Activated CD4-positive, alpha-beta T cell treated with anti-CD3 and anti-CD28 coated beads, Interleukin-2, Interleukin-6, amounts not matched to agents 100 ng/mL and 50 ng/mL, durations not matched to agents 16 hours and 8 hours (primary cell): ENCODE measurements at places on chromosomes 12 and 14.
A peak's percentile ranks its signal among the peaks of the same experiment; 100 is the strongest.

DNA sequence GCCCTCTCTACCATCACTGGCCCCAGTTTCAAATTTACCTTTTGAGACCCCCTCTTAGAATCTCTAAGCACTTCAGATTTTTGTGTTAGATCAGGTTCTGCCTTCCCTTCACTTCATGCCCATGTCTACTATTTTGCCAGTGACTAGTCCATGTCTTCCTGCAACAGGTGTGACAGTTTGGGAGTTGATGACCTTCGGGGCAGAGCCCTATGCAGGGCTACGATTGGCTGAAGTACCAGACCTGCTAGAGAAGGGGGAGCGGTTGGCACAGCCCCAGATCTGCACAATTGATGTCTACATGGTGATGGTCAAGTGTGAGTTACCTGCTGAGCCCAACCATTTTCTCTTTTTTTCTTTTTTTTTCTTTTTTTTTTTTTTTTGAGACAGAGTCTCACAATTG is 5.8 kb upstream of the PA2G4 start:
- no peak for DNase-seq

GRCh38 chr12:44314007-44314500 is 478.2 kb downstream of the TMEM117 start:
- DNase-seq = no peak

DNA sequence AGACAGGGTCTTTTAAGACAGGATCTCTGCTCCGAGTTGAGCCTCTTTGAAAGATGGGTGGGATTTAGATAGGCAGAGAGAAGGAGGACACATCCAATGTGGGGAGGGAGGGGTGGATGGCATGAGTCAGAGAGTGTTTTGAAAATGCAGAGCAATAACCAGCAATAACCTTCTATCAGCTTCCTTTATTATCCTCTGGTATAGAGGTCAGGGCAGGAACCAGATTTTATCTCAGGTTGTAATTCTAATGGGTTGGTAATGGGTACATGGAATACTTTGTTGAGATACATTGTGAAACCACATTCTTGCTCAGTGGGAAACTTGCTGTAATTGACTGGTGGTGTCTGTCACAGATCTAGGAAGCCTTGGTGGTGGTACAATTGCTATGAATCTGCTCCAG is 37.6 kb upstream of the CCDC63 start:
- no peak for DNase-seq

- peak; percentile 77 for DNase-seq
Observed at GRCh38 chr12:46217541-46218321, 51.1 kb downstream of the SLC38A1 start.

DNA sequence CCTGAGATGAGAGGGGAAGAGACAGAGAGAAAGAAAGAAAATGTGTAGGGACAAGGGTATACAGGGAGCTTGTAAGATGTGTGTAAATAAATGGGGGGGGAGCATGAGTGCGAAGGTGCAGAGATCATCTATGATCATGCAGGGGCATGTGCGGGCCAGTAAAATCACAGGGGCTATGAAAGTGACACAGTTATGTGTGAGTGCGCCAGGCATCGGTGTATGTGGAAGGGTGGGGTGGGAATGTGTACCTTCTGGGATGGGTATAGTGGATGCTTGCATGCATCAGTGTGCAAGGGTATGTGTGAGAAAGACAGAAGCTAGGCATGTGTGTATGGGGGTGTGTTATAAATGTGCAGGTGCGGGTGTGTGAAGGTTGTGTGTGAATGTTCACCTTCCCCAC is 18.4 kb upstream of the KRT78 start:
- DNase-seq = no peak

- DNase-seq = no peak
Observed at GRCh38 chr12:42327227-42327590, 1.2 kb downstream of the PPHLN1 start.

- DNase-seq = no peak
Observed at GRCh38 chr12:53353257-53353655, 17.1 kb upstream of the SP7 start.

- DNase-seq = no peak
Observed at GRCh38 chr14:75238756-75239455, 39.7 kb upstream of the FOS start.

DNA sequence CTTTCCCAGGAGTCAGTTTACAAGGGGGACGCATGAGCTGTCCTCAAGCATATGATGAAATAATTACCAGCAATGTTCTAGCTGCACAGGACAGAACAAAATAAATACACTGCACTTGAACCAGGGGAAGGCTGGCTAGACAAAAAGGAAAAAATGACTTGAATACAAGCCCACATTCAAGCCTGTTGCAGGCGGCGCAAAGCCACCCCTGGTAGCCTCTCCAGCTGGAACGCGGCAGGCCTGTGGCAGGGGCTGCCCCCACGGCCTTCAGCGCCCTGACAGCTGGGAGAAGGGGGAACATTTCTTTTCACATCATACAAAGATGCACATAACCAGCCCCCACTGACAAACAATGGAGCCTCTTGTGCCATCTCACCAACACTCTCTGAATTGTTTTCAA is 57.1 kb downstream of the TRAFD1 start:
- DNase-seq = no peak

GRCh38 chr14:44941591-44941990 is 20.2 kb downstream of the KLHL28 start:
- no peak for DNase-seq

GRCh38 chr12:4615667-4616066 is 33.2 kb downstream of the AKAP3 start:
- no peak for DNase-seq

- DNase-seq = no peak
Observed at GRCh38 chr14:80681651-80682050, 259.9 kb downstream of the CEP128 start.

DNA sequence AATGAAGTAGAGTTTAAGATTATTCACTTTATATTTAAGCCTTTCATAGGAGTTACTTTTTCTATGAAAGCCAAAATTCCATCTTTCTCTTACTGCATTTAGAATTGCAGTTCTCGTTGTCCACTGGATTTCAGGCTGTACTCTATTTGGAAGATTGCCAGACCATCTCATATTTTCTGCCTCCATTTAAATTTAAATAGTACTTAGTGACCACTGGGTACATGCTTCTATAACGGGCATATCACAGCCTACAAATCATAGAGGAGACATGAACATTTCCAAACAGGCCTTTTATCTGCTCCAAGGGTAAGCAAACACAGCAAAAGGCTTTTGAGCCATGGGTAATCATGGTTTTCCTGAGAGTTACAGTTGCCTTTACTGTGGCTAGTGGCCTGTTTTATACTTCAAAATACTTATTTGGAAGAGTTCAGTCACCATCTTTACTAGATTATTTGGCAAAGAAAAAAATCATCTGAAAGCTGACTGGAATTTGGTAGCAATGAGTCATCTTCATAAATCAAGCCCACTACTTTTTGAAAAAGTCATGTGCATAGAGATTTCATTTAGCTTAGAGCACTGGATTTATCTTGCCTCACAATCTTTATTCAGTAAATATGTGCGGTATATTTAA is 15.7 kb downstream of the ANO6 start:
- DNase-seq = no peak

DNA sequence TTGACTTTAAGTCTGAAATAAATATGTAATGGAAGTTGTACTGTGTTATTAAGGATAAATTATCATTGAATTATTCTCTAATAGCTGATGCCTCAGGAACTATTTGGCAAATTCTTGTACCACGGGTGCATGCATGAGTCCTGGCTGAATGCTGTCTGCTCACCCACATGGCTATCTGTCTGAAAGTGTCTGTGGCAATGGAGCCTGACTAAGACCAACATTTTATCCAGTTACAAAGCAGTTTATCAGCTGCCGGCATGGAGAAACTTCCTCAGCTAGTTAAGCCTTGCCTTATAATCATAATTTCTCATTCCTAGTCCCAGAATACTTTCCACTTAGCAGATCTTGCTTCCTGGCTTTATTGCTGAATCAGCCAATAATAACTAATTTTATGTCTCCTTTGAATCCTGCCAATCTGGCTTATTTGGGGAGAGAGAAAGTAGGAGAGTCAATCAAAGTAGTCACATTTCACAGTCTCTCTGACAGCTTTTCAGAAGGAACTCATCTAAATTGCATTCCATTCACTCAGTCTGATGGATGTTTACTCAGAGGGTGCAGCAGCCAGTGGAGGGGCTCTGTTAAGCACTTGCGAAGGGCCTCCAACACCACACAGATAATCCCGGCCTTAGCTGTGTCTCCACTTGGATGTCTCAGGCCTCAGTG is 280.6 kb upstream of the CLEC14A start:
- DNase-seq = no peak

DNA sequence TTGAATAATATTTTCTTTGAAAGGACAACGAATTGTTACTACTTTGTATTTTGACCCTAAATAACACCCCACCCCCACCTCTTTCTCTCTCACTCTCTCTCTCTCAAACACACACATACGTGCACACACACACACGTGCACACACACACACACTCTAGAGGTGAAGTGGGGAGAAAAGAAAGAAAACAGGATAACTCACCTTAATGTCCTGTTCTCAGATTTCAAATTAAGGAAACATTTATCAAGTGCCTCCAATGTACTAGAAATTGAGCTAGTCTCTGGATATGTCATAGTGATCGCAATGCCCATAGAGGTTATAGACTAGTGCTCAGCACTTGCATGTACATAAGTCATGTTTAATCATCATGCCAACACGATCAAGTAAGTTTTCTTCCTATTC is 1483.6 kb upstream of the SEL1L start:
- no peak for DNase-seq

- DNase-seq = no peak
Observed at GRCh38 chr12:109230193-109230592, 78.9 kb downstream of the FOXN4 start.

DNA sequence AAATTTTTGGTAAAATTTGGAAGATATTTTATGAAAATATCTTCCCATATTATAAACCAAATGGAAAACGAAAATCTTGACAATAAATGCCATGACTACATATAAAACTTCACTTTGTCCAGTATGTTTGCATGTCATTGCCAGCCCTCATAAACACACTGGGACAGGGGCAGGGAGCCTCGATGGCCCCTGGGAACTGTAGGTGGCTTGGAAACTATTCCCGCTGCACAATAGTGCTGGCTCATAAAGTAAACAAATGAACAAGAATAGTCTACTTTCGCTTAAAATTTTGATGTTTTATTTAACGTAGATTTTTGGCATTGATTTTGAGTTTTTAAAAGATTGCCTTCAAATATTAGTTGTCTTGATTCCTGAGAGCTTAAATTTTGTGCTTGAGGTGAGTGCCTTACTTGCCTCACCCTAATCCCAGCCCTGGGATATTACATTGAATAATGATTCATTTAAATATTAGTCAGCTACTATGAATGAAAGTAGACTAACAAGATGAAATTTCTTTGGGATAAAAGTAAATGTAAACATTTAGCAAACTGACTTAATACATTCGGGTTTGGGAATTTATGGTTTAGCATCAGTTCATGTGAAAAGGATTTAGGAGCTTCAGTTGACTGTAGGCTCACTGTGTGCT is 74.0 kb upstream of the PKP2 start:
- DNase-seq = no peak

- DNase-seq = no peak
Observed at GRCh38 chr14:50469982-50470381, 62.4 kb downstream of the MAP4K5 start.

DNA sequence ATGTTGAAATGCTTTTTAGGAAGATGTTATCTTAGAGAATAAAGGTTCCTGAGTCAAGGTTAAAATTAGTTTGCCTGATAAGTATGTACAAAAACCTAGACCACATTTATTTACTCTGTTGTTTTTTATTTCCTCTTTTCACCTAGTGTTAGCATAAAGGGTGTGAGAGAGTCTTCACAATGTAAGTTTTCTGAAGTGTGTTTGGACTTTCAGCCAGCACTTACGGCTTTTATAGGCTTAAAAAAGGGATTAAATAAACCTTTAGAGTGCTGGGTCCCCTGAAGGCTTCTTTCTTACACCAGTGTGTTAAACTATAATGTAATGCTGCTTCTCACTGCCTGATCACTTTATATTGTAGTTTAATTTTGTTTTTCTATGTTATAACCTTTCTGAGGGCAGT is 27.2 kb downstream of the ARHGAP5 start:
- DNase-seq = no peak

- peak; percentile 81 for DNase-seq
Observed at GRCh38 chr12:120356567-120357030, 12.4 kb downstream of the MSI1 start.

- peak; percentile 1 for DNase-seq
Observed at GRCh38 chr12:21989819-21990412, 48.7 kb upstream of the ABCC9 start.

DNA sequence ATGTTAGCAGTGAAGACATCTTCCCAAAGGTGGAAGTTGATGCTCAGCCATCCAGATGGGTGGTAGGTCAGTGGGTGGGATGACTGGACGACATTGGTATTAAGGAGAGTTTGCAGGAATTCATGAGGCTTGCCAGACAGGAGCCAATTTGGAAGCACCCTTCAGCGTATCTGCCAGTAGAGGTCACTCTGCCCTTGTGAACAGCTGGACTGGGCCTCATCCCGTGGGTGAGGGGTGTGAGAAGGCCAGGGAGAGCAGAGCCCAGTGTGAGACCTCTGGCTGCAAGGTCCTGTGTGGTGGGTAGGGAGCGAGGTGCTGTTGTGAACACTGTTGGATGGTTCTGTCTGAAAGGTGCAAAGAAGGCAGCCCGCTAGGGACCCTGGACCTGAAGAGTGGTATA is 37.7 kb downstream of the SLC5A8 start:
- no peak for DNase-seq

DNA sequence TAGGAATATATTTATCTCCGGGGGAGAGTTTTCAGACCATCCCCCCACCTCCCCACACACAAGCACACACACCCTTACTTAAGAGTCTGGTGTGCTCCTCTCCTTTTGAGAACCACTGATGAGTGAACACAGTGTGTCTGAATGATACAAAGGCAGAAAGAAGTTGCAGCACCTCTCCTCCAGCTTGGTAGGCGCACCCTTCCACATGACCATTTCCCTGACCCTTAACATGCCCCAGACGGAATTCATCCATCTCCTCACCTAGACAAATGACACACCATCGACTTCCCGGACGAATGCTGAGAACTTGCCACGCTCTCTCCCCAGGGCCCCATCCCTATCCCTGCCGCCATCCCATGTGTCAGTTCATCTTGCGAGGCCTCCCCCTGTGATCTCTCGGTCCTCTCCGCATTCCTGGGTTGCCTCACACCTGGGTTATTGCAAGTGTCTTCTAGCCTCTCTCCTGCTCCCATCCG is 3.9 kb downstream of the TNFRSF1A start:
- DNase-seq = peak; percentile 42

DNA sequence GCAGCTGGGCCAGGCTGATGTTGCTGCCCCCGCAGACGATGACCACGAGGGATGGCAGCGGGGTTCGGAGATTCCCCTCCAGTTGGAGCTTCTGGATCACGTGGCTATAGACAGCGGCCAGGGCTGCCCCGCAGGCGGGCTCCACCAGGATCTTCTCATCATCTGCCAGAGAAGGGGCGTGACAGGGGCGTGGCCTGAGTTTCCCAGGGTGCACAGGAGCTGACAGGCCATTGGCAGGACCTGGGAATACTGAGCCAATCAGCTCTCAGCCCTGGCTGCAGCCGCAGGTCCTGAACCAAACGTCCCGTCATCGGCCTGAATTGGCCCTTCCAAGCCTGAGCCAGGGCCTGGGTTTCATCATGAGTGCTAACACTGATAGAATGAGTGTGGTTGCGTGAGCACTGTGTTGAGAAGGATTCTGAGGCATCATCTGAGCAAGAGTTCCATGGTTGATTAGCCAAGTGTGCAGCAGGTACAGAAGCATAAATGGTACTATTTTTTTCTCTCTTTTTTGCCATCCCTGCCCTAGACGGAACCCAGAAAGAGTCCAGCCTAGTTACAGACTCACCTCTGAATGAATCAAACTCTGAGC is 10.6 kb downstream of the SDS start:
- DNase-seq = no peak
